ENCODE measurements at places on chromosomes 7 and 10. TPM values are rescaled to one million over a fixed set of nuclear protein-coding genes. Genes with fewer than 3 reads are reported as not detected.

- H3K4me3 ChIP-seq, result no peak overlapping the region
- no peak overlapping the region for H3K27ac ChIP-seq
- H3K27me3 ChIP-seq, result no peaks in the 10 kb centered on the region
- no peaks in the 10 kb centered on the region for H3K4me1 ChIP-seq
Measured at GRCh38 chr10:114970515-114970914, 32.5 kb downstream of the TRUB1 start.

GRCh38 chr10:12416344-12417050, 67.2 kb downstream of the CAMK1D start:
- H3K27ac ChIP-seq, result no peak overlapping the region
- H3K36me3 ChIP-seq, result no peaks in the 10 kb centered on the region
- DNase-seq, result no peak
- peaks cover 13% of the 10 kb centered on the region for H3K4me1 ChIP-seq
- H3K27me3 ChIP-seq, result no peaks in the 10 kb centered on the region
- no peak overlapping the region for H3K4me3 ChIP-seq

DNA sequence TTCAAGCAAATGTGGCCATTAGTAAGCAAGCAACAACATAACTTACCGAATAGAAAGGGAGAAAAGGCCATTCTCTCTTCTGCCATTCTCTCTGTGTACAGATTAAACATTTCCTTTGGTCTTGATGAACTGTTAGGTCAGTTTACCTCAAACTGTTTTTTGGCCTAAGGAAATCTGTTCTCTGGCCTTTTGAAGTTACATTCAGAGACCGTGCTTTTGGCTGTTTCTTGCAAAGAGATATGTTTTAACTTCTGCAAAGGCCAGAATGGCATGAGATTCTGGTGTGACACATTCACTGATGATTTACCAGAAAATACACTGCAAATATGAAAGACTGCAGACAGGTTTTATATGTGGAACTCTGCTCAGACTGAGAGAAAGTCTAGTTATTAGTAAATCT, 22.2 kb downstream of the AHR start:
- H3K4me3 ChIP-seq, result no peak overlapping the region
- peaks cover 8% of the 10 kb centered on the region for H3K36me3 ChIP-seq
- H3K27ac ChIP-seq, result no peak overlapping the region

DNA sequence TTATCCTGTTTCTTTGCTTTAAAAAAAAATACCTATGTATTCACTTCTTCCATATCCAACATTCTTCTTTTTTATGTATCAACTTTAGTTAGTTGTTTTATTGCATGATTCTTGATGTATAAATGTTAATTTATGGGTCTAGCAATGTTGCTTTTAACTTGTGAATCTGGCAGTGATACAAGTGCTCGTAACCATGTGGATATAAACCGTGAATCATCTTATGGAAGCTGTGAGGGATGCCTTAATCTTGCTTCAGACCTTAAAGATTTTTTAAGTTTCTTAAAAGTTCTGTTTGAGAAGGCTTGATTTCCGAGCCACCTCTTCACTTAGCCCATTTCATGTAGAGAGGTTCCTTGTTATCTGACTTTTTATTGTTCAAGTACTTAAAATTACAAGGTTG, 25.9 kb downstream of the HELLS start:
- no peak for DNase-seq
- no peak overlapping the region for H3K27ac ChIP-seq
- H3K27me3 ChIP-seq, result no peaks in the 10 kb centered on the region
- H3K36me3 ChIP-seq, result no peaks in the 10 kb centered on the region
- no peaks in the 10 kb centered on the region for H3K4me1 ChIP-seq

DNA sequence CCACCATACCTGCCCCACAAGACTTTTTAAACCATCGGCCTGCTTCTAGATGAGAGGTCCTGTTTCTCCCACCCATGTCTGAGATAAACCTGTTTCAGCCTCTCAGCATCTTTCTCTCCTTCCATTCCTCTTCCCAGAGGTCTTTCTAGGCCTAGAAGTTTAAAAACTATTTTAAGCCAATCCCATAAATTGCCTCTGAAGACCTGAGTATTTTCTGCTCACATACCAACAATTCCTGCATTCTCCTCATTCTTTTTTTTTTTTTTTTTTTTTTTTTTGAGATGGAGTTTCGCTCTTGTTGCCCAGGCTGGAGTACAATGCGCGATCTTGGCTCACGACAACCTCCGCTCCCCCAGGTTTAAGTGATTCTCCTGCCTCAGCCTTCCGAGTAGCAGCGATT, 262.9 kb upstream of the AUTS2 start:
- no peak for DNase-seq
- no peak overlapping the region for H3K4me3 ChIP-seq
- H3K27me3 ChIP-seq, result no peaks in the 10 kb centered on the region
- no peaks in the 10 kb centered on the region for H3K36me3 ChIP-seq
- no peaks in the 10 kb centered on the region for H3K4me1 ChIP-seq

DNA sequence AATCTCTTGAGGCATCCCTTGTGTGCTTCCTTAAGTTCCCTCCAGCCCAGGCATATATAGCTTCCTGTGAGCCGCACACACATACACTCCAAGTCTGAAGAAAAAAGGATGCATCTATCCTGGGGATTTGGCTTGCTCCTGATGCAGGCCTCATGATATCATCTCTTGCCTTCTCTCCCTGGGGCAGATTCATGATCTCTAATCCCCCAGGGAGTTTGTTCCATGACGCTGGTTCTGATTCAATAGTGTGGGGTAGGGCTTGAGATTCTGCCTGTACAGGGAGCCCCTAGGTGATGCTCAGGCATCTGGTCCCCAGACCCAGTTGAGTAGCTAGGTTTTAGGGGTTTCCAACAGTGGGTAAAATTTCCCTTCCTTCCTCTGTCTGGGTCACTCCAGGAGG, 1.5 kb downstream of the PON1 start:
- H3K27ac ChIP-seq, result no peak overlapping the region
- no peak overlapping the region for H3K4me3 ChIP-seq
- DNase-seq, result no peak
- no peaks in the 10 kb centered on the region for H3K36me3 ChIP-seq

GRCh38 chr10:63206997-63207811, 74.1 kb downstream of the NRBF2 start:
- DNase-seq, result no peak
- peaks cover 43% of the 10 kb centered on the region for H3K4me1 ChIP-seq
- no peak overlapping the region for H3K27ac ChIP-seq
- H3K4me3 ChIP-seq, result no peak overlapping the region

GRCh38 chr7:111864291-111864976, 302.1 kb upstream of the IMMP2L start:
- no peaks in the 10 kb centered on the region for H3K27me3 ChIP-seq
- DNase-seq, result no peak
- no peak overlapping the region for H3K27ac ChIP-seq
- no peaks in the 10 kb centered on the region for H3K36me3 ChIP-seq
- H3K4me3 ChIP-seq, result no peak overlapping the region

GRCh38 chr10:1612908-1613307, 124.4 kb downstream of the ADARB2 start:
- H3K27me3 ChIP-seq, result peaks cover 5% of the 10 kb centered on the region
- no peaks in the 10 kb centered on the region for H3K4me1 ChIP-seq
- no peak overlapping the region for H3K27ac ChIP-seq

- H3K27ac ChIP-seq, result no peak overlapping the region
- no peaks in the 10 kb centered on the region for H3K36me3 ChIP-seq
- H3K4me1 ChIP-seq, result no peaks in the 10 kb centered on the region
- H3K27me3 ChIP-seq, result no peaks in the 10 kb centered on the region
- no peak for DNase-seq
Measured at GRCh38 chr10:53918755-53919154, 882.3 kb downstream of the PCDH15 start.

GRCh38 chr10:11581213-11581612, 30.2 kb downstream of the USP6NL start:
- H3K4me3 ChIP-seq, result no peak overlapping the region
- peaks cover 6% of the 10 kb centered on the region for H3K4me1 ChIP-seq
- H3K36me3 ChIP-seq, result no peaks in the 10 kb centered on the region
- no peak for DNase-seq
- no peak overlapping the region for H3K27ac ChIP-seq
- no peaks in the 10 kb centered on the region for H3K27me3 ChIP-seq

The MYH16 gene
- not detected for total RNA-seq

The SH3PXD2A gene
- total RNA-seq, result 16.9 TPM

GRCh38 chr10:102408728-102409603, 9.6 kb downstream of the PSD start:
- peak; percentile 65 for DNase-seq
- no peaks in the 10 kb centered on the region for H3K36me3 ChIP-seq
- H3K4me3 ChIP-seq, result no peak overlapping the region
- peaks cover 27% of the 10 kb centered on the region for H3K4me1 ChIP-seq
- peaks cover 11% of the 10 kb centered on the region for H3K27me3 ChIP-seq
- H3K27ac ChIP-seq, result peak overlapping the region; percentile 22

DNA sequence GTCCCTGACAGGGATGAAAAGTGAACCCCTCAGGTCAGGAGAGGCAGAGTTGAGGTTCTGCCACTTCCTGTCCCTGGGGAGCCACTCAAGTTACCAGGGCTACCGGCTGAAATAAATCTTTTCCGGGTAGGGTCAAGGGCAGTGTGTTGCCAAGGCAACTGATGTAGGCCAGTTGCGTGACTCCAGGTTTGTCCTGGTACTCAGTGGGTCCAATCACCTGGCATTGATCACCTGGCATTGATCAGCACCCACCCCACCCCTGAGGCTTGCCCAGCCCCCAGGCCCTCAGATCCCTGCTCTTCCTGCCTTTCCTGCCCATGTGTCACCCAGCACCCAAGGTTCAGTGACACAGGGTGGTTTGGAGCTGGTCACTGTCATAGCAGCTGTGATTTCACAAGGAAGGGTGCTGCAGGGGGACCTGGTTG, 5.9 kb downstream of the SAP25 start:
- no peak overlapping the region for H3K4me3 ChIP-seq
- no peaks in the 10 kb centered on the region for H3K27me3 ChIP-seq
- peak overlapping the region; percentile 14 for H3K27ac ChIP-seq
- DNase-seq, result no peak

DNA sequence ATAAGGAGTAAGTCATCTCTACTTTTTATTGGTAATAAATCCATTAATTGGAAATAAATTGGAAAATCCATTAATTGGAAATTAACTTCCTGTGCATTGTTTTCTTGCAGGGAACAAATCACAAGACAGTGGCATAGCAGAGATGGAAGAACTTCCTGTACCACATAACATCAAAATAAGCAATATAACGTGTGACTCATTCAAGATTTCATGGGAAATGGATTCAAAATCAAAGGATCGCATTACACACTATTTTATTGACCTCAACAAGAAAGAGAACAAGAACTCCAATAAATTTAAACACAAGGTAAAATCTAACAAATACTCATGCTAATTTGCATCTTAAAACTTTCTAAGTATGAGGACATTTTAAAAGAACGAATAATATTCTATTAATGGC, 57.8 kb downstream of the PHYHIPL start:
- H3K4me3 ChIP-seq, result no peak overlapping the region
- DNase-seq, result no peak

The TRIM50 gene
- not detected for total RNA-seq

GRCh38 chr7:87083865-87084519, 24.5 kb upstream of the ELAPOR2 start:
- no peak overlapping the region for H3K27ac ChIP-seq
- no peaks in the 10 kb centered on the region for H3K27me3 ChIP-seq
- no peaks in the 10 kb centered on the region for H3K36me3 ChIP-seq
- no peak for DNase-seq

GRCh38 chr7:45220846-45221618, 63.4 kb downstream of the RAMP3 start:
- no peak overlapping the region for H3K4me3 ChIP-seq
- DNase-seq, result no peak

Data from CD4-positive, alpha-beta memory T cell (primary cell).